ENCODE measurements at places on chromosomes 5 and 9.

- no peak for DNase-seq
Measured at GRCh38 chr9:7653262-7653661, 146.3 kb downstream of the DMAC1 start.

DNA sequence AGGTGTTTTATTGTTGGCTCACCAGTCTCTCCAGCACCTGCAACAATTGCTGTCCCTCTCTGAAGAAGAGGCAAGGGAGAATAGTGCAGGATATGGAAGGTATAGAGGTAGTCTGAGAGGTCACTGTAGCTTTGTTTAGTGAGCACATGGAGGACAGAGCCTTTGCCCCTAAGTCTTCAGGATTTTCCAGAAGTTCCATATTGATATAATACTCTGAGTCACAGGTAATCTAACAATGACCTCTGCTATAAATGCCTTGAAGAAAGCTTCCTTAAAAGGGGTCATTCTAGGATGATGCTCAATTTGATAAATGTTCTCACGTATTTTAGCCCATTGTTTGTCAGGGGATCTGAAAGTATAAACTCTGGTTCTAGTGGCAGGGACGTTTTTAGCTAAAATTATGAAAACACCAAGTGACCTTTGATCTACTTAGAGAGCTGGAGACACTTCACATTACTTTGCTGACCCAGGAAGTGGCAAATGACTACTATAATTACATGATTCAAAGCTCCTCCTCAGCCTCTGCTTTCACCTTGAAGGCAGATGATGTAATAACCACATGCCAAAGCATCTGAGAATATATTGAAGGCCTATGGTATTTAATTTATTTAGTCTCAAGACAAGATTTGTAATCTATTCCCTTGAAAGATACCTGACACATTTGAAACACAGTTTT, 366.9 kb upstream of the NUDT12 start:
- DNase-seq = no peak

GRCh38 chr5:158485604-158486081, 614.1 kb downstream of the EBF1 start:
- no peak for DNase-seq

- DNase-seq = no peak
Measured at GRCh38 chr9:119974026-119974425, 604.8 kb upstream of the BRINP1 start.

DNA sequence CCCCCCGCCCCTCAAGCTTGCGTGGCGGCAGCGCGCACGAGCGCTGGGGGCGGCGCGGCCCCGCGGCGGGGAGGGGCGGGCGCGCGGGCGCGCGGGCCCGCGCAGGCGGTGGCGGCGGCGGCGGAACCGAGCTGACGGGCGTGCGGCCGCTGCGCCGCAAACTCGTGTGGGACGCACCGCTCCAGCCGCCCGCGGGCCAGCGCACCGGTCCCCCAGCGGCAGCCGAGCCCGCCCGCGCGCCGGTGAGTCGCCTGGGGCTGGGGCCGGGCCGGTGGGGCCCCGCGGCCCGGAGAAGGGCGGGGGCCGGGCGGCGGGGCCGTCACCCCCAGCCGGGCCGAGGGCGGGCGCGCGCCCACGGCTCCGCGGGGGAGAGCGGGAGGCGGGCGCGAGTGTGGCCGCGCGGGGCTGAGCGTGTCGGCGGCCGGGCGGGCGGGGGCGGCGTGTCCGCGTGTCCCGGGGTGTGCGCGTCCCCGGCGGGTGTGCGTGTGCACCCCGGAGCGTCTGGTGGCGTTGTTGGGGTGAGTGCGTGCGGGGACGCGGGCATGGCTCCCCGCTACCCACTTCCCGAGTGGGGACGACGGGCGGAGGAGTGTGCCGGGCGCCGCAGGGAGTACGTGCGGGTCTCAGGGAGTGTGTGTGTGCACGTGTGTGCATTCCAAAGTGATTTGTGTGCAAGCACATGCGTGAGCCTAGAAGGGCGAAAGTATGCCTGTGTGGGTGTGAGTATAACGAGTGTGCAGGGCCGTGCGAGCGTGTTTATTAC, at the start of gene NEK6:
TSS of gene NEK6 (plus strand) at position 106 of the 763 bp plus-strand sequence. CDS start 44,016 bp downstream, outside the sequence.
- peak; percentile 80 for DNase-seq

DNA sequence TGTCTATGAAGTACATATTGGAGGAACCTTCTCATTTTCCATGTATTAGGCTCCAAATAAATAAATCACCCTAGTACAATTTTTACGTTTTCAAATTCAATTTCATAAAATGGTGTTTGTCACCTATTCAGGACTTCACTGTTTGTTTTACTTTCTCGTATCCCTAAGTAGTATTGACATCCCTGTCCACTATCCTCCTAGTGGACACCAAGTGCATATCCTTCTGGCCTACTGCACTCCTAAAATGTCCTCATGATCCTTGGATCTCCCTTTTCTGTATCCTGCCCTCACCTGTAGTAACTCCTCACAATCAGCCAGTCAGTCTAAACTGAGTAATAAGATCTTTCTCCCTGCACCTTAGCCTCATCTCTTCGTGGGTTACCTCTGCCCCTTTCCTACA, 539.9 kb downstream of the DMRTA1 start:
- no peak for DNase-seq

GRCh38 chr5:94968507-94969095, 316.3 kb downstream of the MCTP1 start:
- peak; percentile 13 for DNase-seq

- DNase-seq = no peak
Measured at GRCh38 chr5:93600409-93601070, 17.5 kb downstream of the NR2F1 start.

- peak; percentile 9 for DNase-seq
Measured at GRCh38 chr5:77232574-77233358, 22.3 kb downstream of the PDE8B start.

- no peak for DNase-seq
Measured at GRCh38 chr5:90803876-90804275, 245.3 kb downstream of the ADGRV1 start.

GRCh38 chr9:134127616-134128015, 8.3 kb upstream of the WDR5 start:
- DNase-seq = no peak

GRCh38 chr5:157290156-157290980, 24.4 kb downstream of the CYFIP2 start:
- no peak for DNase-seq

- DNase-seq = no peak
Measured at GRCh38 chr5:58871648-58872242, 288.9 kb downstream of the RAB3C start.

DNA sequence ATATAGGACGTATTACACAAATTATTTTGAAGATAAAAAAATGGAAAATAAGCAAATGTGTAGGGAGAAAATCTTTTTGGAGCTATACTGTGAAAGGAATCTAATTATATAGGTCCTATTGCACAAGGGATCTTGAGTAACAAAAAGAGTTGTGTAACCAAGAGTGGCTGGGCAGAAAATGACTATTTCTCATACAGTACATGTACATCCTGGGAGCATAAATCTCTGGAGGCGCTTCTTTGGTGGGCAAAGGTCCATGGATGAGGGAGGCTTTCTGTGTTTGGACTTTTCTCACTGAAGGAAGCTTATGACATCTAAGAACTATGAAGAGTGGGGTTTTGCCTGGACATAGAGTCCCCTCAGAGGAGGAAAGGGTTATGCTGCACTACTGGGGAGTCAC, 29.8 kb downstream of the ANKS6 start:
- no peak for DNase-seq

GRCh38 chr9:127267793-127268525, 3.4 kb downstream of the GARNL3 start:
- DNase-seq = no peak

GRCh38 chr5:173789031-173789920, 98.9 kb upstream of the CPEB4 start:
- DNase-seq = no peak

- no peak for DNase-seq
Measured at GRCh38 chr9:89523948-89524347, 26.0 kb upstream of the SEMA4D start.

DNA sequence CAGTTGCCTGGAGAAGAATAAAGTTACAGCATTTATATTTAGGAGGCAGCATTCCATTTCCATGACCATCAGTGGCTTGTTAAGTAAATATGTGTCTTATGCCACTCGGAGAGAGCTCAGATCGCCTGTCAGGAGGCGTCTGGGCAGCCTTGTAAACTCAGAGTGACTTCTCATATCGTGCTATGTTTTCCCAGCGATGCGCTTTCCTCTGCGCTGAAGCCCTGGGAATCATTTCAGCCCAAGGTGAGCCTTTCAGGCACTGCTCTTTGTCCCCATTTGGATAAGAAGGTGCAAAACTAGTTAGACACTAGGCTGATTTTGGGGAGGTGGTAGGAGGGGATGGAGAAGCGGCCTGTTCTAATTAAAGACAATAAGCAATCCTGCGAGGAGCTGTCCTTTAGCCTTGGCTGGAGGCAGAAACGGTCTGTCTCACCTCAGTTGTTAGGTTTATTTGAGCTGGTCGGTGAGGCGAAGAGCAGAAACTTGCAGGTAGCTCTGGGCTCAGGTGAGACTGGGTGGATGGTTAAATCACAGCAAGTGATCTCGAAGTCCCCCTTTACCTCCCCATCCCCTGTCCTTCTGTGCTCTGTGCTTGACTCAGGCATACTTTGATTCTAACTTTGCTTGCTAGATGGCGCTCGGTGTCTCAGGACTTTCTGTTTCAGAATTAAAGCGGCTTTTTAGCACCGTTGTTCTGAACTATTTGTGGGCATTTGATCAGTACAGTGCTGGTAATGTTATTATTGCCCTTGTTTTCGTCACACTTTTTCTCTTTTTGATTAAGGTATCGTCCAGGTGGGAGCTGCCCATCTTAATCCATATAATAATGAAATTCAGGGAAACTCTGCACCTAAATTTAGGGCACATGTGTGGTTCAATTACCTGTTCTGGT, 24.6 kb downstream of the NR2F1 start:
- DNase-seq = no peak

GRCh38 chr5:180084638-180085561, 13.3 kb upstream of the RNF130 start:
- DNase-seq = no peak

DNA sequence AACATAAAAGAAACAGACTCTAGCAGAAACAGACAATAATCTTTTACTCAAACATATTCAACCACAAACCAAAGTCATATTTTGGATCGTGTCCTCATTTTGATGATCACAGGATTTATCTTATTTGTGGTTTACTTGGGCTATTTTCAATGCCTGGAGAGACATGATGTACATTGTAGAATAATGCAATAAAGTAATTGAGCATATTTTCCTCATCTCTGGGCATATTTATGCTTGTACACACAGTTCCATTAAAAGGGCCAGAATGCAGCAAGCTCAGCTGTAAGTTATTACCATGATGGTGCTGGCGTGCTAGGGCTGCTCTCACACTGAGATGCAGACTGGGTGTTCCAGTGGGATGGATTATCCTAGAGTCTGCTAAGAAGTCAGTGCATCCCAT, 456.7 kb downstream of the TLE4 start:
- DNase-seq = no peak
